ENCODE measurements at places on chromosomes 3 and 15.

GRCh38 chr3:112974178-112974517 lies 755 bp downstream of the CD200R1 start:
- DNase-seq: no peak

- DNase-seq: no peak
These were observed 161.5 kb downstream of the FEZF2 start for GRCh38 chr3:62211675-62212429.

- no peak for DNase-seq
These were observed 13.9 kb upstream of the XXYLT1 start for GRCh38 chr3:195284842-195285241.

- no peak for DNase-seq
These were observed 62.7 kb upstream of the OSTN start for GRCh38 chr3:191136347-191136746.

DNA sequence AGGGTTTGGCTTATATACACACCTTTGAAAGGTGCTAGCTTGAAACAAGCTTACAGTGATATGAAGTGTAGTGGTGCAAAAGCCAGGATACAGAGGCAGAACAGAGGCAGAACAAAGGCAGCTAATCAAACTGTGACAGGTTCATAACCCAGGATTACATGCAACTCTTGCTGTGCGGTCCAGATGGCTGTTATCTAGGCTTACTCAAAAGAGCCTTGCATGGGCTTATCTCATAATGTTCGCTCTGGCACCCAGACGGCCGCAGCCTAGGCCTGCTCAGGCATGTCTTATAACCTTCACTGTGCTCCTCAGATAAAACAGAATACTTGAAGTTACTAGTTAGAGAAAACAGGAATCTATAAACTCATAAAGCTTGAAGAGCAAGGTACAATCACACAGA lies 22.8 kb upstream of the NOX5 start:
- DNase-seq: no peak

- DNase-seq: no peak
These were observed 79.4 kb upstream of the FAM98B start for GRCh38 chr15:38374556-38374955.

- no peak for DNase-seq
These were observed 10.8 kb downstream of the SHISA5 start for GRCh38 chr3:48493203-48493501.

GRCh38 chr15:63000706-63001105 lies 41.8 kb upstream of the TPM1 start:
- no peak for DNase-seq

- no peak for DNase-seq
These were observed 40.3 kb upstream of the TSC22D2 start for GRCh38 chr3:150367757-150368156.

GRCh38 chr15:65634356-65634755 lies 12.6 kb downstream of the SLC24A1 start:
- no peak for DNase-seq

DNA sequence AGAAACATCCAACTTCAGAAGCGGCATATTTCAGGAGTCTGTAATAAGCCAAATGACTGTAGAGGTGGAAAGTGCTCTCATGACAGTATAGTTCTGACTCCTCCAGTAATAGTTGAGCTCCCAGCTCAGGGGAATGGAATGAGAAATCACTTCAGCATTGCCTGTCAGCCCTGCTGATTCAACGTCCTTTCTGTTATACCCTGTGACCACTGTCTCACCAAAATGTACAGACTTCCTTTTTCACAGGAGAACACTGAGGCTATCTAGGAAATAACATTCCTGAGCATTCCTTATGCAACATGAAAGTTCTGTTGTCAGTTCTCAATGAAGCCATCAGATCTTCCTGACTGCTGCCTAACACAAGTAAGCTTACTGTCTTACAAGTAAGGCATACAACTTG lies 284.5 kb upstream of the MME start:
- no peak for DNase-seq

DNA sequence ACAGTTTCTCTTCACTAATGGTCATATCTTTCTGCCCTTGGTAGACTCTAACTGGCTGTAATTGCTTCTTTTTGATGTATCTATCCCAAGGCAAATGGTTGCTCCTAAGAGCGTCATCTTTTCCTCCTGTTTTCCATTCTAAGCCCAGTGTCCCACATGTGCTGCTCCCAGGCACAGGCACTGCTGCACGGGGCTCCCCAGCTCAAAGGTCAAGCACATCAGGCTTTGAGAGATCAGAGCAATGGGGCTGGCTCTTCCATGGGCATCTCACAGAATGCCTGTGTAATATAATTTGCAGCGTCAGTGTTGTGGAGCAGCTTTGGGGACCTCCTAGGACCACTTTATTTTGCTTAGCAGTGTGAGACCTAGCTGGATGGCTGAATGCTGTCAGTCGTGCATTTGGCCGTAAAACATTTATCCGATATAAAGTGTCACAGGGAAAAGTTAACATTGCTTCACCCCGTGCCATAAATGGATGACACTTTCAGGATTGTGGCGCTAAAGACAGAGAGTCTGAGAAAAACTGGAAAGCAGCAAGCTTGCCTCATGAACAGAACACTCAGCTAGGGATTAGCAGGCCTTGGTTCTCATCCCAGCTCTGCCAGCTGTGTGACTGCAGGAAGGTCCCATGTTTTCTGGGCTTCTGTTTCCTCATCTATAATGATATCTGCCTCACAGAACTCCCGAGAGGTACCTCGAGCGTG lies 277.5 kb upstream of the TBL1XR1 start:
- no peak for DNase-seq

DNA sequence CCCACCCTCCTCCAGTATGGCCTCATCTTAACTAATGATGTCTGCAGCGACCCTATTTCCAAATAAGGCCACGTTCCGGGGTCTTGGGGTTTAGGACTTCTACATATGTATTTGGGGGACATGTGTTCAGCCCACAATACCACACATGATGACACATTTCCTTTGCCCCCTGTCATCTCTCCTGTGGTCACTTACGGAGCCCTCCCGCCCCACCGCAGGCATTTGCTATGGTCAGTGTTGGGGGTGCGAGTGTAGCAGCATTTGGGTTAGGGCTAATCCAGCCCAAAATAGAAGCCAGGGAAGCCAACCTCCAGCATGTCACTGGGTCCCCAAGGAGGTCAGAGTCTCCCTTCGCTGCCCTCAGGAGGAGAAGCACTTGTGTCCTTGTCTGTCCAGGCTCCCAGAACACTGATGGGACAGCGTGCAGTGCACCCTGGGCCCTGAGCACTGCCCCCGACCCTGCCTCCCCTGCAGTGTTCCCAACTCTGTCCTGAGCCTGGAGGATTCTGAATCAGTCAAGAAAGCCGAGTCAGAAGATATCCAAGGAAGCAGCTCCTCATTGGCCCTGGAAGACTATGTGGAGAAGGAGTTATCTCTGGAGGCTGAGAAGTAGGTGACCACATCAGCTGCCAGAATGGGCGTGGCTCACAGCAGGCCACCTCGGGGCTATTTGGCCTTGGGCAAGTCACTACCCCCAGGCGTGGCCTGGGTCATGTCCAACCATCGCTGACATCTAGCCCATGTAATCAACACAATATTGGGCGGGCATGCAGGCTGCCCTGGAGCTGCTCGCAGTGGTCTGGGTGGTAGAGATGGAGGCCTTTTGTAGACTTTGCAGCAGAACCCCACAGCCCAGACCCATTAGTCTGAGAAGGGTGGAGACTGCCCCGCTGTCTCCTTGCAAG lies 46.9 kb upstream of the FGD5 start:
- DNase-seq: no peak

- DNase-seq: no peak
These were observed 14.7 kb downstream of the MYH15 start for GRCh38 chr3:108495717-108496116.

DNA sequence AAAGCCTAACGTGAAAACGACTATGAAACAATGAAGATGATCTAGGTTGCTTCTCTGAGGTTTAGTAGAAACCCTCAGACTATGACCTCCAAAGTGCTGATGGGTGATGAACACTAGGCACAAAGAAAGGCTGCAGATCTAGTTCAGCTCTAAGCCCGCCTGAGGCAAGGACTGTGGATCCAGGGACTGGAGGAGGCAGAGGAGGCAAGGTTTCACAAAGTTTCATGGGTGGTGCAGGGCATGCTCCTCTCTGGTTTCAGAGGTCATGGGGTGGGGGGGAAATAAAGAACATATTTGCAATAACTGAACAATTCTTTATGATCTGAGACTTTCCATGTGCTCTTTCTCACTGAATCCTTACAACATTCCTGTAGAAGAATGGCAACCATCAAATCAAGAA lies 679.2 kb downstream of the NTRK3 start:
- DNase-seq: no peak

DNA sequence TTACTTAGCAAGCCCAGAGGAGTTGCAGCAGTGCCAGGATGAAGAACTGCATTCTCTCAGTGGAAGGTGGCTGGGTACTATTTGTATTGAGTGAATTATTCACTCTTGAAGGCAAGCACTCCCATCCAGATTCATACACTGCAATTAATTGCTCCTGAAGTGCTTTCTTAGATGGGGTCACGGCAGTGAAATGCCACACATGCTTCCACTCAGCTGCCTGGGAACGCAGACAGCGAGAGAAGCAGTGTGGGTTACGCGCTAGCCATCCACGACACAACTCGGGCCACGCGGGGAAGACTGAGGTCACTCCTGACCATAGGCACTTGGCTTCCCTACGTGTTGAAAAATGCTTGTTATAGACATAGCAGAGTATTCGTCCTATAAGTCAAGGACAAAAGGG lies 30.8 kb upstream of the LMCD1 start:
- no peak for DNase-seq

- DNase-seq: no peak
These were observed 14.3 kb downstream of the TPM1 start for GRCh38 chr15:63056829-63057228.

GRCh38 chr3:24396338-24396737 lies 98.3 kb downstream of the THRB start:
- DNase-seq: no peak

- DNase-seq: no peak
These were observed 64.1 kb downstream of the LSM3 start for GRCh38 chr3:14242490-14243311.

- no peak for DNase-seq
These were observed 85.9 kb downstream of the TNIK start for GRCh38 chr3:171374260-171374659.

- DNase-seq: no peak
These were observed 537.8 kb downstream of the OTOL1 start for GRCh38 chr3:162034368-162034767.

GRCh38 chr3:183818706-183819624 lies 6.4 kb downstream of the MAP6D1 start:
- no peak for DNase-seq

GRCh38 chr3:17030438-17030837 lies 145.7 kb downstream of the PLCL2 start:
- no peak for DNase-seq

DNA sequence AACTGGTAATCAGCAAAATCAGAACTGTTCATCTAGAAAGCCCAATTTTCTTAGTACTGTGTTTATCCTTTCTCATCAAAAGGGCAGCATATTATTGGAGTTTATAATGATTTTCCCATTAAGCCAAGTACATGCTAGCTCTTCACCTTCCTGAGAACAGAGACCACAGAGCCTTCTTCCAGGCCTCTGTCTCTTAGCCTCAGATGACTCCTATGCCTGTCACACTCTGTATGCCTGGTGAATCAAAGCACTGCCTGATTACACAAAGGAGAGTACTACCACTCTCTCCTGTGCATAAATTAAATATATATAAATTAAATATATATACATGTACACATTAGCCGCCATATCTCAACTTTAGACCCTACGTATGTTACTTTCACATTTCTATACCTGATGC lies 636.1 kb downstream of the NTRK3 start:
- no peak for DNase-seq

DNA sequence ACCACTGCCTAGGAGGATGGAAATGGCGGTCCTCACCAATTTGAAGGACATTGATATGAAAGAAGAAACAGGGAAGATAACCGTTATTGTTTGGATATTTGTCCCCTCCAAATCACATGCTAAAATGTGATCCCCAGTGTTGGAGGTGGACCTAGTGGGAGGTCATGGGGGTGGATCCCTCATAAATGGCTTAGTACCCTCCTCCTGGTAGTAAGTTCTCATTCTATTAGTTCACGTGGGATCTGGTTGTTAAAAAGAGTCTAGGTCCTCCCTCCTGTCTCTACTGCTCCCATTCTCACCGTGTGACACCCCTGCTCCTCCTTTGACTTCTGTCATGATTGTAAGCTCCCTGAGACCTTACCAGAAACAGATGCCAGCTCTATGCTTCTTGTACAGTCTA lies 30.5 kb downstream of the TLNRD1 start:
- DNase-seq: no peak

GRCh38 chr3:128617270-128617556 lies 33.4 kb downstream of the RPN1 start:
- DNase-seq: no peak

DNA sequence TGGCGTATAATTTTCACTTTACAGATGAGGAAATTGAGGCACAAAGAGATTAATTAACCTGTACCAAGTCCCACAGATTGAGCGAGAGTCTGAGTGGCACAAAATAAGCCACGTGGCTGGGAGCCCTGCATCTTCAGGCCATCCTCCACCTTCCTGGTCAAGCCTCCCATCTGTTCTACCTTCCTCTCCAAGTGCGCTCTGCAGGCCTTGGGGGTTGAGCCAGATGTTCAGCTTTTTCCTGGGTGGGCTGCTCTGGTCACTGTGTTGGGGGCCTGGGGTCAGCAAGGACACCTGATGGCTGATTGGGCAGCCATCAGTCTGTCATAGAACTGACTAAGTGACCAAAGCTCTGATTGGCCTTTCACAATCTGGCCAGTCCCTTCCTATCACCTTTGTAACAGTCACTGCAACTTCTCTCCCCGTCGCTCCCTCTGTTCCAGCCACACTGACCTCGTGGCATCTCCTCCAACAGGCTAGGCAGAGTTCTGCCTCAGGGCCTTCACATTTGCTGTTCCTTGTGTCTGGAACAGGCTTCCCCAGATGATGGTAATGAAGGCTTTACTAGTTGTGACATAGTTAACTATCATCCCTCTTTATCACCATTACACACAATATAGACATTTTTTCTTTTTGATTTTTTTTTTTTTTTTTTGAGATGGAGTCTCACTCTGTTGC lies 46.8 kb downstream of the SCN5A start:
- no peak for DNase-seq

DNA sequence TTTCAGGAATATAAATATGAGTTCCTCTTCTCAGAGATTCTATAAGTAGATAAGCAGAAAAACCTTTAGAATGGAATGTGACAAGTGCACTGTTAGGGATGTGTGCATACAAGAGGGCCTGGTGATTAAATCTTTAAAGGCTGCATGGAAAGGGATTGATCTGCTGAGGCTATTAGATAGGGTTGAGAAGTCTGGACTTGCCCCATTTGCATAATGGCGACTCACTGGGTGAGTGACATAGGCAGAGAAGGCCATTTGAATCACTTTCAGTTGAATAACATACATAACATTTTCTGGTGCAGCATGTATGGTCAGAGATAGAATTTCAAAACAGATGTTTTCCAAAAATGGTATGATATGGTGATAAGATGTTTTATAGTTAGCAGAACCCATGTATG lies 156.9 kb downstream of the ZNF621 start:
- DNase-seq: no peak
